ENCODE measurements at places on chromosomes 13 and 19. TPM values are rescaled to one million over a fixed set of nuclear protein-coding genes. Genes with fewer than 3 reads are reported as not detected.

C13orf42 gene
- not detected for total RNA-seq

ONECUT3 gene
- total RNA-seq: not detected

C1QTNF9B gene
- total RNA-seq: not detected

PLK5 gene
- not detected for total RNA-seq

CYP4F12 gene
- total RNA-seq: not detected

- H3K36me3 ChIP-seq: no peaks in the 10 kb centered on the region
- DNase-seq: peak; percentile 24
- H3K4me3 ChIP-seq: no peak overlapping the region
- no peak overlapping the region for H3K27ac ChIP-seq
These were observed 33.0 kb downstream of the KCTD4 start for GRCh38 chr13:45167611-45168554.

DNA sequence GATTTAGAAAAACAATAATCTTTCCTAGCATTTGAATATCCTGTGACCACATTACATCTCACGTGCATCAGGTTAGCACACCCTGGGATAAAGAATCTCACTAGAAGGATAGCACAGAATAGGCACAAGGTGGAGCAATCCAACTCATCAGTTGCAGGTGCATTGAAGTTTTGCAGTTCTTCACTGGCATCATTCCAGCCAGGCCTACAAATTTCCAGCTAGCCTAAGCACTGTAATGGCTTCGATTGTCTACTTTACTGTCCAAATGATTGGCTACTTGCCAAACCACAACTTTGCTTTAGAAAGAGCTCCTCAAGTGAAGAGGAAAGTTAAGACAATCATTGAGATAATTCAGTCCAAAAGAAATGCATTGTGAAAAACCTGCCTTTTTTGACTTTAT, 89.5 kb downstream of the SPRY2 start:
- H3K4me1 ChIP-seq: peaks cover 17% of the 10 kb centered on the region
- no peaks in the 10 kb centered on the region for H3K36me3 ChIP-seq
- H3K4me3 ChIP-seq: no peak overlapping the region
- no peak overlapping the region for H3K27ac ChIP-seq
- H3K27me3 ChIP-seq: no peaks in the 10 kb centered on the region

- no peak overlapping the region for H3K27ac ChIP-seq
- H3K4me1 ChIP-seq: no peaks in the 10 kb centered on the region
- DNase-seq: no peak
- no peaks in the 10 kb centered on the region for H3K36me3 ChIP-seq
- H3K4me3 ChIP-seq: no peak overlapping the region
- H3K27me3 ChIP-seq: no peaks in the 10 kb centered on the region
These were observed 347.5 kb downstream of the GPC5 start for GRCh38 chr13:91745967-91746366.

- no peak for DNase-seq
- no peak overlapping the region for H3K27ac ChIP-seq
- H3K4me1 ChIP-seq: no peaks in the 10 kb centered on the region
- no peaks in the 10 kb centered on the region for H3K36me3 ChIP-seq
- H3K27me3 ChIP-seq: no peaks in the 10 kb centered on the region
These were observed 12.0 kb downstream of the CD37 start for GRCh38 chr19:49347191-49347590.

DNA sequence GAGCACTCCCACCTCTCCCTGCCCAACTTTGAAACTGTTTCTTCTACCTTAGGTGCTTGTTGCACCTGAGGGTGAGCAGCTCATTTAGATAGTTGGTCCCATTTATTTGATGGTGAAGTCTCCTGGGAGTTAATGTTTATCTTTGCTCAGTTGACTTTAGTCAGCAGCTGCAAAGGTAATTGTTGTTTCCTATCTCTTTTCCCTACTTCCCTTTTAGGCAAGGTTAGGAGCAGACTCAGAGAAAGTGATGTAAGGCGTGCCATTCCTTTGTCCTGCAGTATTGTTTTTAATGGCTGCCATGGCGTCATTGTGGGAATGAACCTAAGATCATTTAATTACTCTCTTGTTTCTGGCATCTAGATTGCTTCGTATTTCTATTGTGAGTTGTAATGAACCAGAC, 11.6 kb downstream of the AKAP11 start:
- H3K27me3 ChIP-seq: no peaks in the 10 kb centered on the region
- DNase-seq: no peak
- no peak overlapping the region for H3K4me3 ChIP-seq
- no peaks in the 10 kb centered on the region for H3K4me1 ChIP-seq

DNA sequence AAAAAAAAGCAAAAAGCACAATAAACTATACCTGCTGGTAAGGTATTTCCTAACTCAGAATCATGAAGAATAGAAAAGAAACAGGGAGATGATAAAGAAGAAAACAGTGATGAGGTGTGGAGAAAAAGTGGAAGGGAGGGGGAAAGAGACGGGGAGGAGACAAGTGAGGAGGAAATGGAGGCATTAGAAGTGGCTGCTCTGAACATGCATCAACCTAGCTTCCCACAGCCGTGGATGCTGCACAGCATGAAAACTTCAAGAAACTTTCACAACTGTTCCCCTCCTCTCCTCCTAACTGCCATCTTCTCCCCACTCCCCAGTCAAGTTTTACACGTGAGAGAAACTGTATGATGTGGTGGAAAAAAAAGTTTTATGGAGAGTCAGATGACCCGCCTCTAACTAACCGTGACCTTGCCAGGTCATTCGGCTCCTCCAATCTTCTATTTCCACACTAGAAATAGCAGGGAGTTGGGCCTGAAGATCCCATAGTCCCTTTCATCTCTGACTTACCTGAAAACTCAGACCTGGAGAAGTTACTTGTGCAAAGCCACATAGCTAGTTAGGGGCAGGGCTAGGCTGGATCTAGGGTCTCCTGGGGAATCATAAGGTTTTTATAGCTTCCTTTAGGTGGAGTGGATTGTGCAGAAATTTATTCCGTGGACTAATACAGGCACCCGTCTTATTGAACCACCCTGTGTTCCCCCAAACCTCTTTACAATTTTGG, 461.9 kb downstream of the KLF5 start:
- no peaks in the 10 kb centered on the region for H3K36me3 ChIP-seq
- no peak overlapping the region for H3K4me3 ChIP-seq
- H3K27me3 ChIP-seq: no peaks in the 10 kb centered on the region
- no peak for DNase-seq

GRCh38 chr13:40697711-40698110, 31.3 kb upstream of the FOXO1 start:
- H3K4me1 ChIP-seq: no peaks in the 10 kb centered on the region
- H3K36me3 ChIP-seq: no peaks in the 10 kb centered on the region
- H3K27me3 ChIP-seq: no peaks in the 10 kb centered on the region
- H3K4me3 ChIP-seq: no peak overlapping the region
